ENCODE measurements at places on chromosomes 13 and 19. TPM values are rescaled to one million over a fixed set of nuclear protein-coding genes. Genes with fewer than 3 reads are reported as not detected.

- no peak for DNase-seq
These were observed 506 bp downstream of the KCNRG start for GRCh38 chr13:50015750-50016149.

GRCh38 chr13:102847272-102848234 is 1.7 kb downstream of the ERCC5 start:
- no peak for DNase-seq

The CAPS gene
- total RNA-seq = 6.0 TPM

The CGB3 gene
- not detected for total RNA-seq

DNA sequence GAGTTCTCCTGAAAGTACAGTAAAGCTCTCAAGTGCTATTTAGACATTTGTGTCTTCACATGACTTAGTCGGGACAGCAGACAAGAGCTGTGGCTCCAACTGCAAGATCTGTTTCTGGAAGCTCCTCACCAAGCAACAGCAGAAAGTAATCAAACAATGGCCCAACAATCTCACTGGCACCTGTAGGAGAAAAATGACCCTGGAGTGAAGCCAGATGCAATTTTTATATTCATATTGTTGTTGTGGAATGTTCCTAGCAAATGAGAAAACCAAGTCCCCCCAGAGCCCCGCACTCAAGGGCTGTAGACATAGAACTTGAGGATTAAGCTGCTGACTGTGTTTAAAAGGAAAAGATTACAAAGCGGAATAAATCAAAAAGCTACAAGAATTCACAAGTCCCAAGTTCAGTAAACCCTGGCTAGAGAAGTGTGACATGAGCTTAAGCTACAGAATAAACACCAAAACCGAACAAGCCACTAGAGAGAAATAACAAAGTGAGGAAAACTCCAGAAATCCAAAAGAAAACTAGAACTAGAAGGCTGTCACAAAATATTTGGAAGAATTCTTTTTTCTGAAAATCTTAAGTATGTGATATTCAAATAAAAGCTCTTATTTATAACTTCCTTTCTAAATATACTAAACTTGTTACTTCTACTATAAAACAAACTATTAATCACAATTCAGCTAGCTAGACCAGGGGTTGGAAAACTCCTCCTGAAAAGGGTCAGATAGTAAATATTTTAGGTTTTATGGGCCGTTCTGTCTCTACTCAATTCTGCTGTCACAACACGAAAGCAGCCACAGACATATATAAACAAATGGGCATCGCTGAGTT is 454.5 kb downstream of the SUCLA2 start:
- no peak for DNase-seq

- no peak for DNase-seq
These were observed 27.4 kb upstream of the SPACA7 start for GRCh38 chr13:112348642-112349345.

DNA sequence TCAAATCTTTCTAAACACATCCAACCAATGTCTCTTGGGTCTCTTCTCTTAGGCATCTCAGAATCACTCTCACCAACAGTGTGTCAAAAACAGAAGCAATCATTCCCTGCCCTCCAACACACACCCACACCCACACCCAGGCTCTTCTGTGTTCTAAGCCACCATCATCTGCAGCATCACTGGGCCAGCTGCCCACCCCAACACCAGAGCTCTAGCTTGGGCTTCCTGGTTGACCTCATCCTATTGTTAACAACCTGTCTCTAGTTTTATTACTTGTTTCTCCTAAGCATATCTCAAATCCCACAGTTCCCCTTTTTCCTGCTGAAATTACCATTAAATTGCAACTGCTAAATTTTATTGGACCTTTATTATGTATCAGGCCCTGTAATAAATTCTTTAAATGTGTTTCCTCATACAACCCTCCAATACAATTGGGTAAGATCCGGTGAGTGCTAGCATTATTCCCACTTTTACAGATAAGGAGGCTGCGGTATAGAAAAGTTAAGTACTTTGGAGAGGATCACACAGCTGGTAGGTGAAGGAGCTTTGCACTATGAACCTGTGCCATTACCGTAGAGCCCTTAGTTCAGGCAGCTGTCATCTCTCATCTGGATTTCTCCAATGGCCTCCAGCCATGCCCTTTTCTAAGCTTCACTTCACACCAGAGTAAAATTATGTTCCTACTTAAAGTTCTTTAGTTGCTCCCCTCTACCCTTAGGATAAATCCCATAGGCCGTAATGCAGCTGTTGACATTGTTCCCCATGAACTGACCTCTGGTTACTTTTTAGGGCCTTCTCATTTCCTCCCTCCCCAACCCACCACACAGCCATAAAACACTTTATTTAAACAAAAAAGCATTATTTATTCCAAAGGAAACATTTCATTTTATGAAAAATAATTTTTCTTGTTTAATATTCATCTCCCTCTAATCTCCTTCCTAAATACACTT is 227.7 kb downstream of the B3GLCT start:
- DNase-seq = no peak

DNA sequence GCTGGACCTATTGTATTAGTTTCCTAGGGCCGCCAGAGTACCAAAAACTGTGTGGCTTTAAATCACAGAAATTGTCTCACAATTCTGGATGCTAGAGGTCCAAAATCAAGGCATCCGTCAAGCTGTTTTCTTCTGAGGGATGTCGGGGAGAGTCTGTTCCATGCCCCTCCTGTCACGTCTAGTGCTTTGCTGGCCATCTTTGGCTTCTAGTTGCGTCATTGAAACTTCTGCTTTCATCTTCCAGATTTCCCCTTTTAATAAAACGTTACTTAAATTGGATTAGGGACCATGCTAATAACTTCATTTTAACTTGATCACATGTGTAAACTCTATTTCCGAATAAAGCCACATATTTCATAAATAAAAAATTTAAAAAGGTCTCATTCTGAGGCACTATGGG is 47.5 kb downstream of the TRPM4 start:
- no peak for DNase-seq

The AKAP11 gene
- total RNA-seq = 42.3 TPM

- DNase-seq = no peak
These were observed 82.7 kb upstream of the SLC15A1 start for GRCh38 chr13:98835156-98835555.

The MISP gene
- 0.50 TPM for total RNA-seq

The ATP8A2 gene
- total RNA-seq = 0.25 TPM

DNA sequence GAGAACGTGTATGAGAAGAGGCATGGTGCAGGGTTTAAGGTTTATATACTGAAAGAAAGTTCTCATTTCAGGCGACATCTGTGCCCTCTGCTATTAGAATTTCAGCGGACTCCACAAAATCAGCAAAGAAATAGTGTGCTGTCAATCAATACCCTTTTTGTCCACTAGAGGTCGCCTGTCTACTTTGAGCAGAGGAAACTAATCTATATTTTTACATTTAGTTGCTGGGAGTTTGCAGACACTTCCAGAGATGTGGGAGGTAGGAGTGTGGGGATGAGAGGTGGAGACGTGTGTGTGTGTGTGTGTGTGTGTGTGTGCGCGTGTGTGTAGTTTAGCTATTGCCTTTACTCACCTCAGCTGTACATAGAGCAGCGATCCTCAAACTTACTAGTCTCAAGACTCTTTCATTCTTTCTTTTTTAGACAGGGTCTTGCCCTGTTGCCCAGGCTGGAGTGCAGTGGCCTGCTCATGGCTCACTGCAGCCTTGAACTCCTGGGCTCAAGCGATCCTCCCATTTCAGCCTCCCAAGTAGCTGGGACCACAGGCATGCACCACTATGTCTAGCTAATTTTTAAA is 9.7 kb downstream of the INAFM1 start:
- no peak for DNase-seq

GRCh38 chr13:42800109-42800643 is 18.8 kb downstream of the FAM216B start:
- DNase-seq = no peak

The MISP3 gene
- 1.2 TPM for total RNA-seq

DNA sequence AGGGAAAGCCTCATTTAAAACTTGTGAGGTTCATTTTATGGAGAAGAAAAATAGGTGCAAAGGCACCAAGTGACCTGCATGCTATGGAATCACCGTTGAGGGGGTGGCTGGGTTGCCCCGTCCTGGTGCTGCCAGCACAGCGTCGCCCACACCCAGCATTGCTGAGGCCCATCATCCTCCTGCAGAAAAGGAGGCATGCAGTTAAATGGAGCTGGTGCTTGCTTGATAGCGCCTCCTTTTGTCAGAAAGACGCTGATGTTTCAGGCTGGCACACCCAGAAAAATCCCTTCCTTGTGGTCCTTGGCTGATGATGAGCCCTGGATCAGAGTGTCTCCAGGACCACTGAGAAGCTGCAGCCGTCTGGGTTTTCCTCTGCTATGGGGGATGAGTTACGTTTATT is 36.9 kb downstream of the DHRS12 start:
- DNase-seq = no peak

DNA sequence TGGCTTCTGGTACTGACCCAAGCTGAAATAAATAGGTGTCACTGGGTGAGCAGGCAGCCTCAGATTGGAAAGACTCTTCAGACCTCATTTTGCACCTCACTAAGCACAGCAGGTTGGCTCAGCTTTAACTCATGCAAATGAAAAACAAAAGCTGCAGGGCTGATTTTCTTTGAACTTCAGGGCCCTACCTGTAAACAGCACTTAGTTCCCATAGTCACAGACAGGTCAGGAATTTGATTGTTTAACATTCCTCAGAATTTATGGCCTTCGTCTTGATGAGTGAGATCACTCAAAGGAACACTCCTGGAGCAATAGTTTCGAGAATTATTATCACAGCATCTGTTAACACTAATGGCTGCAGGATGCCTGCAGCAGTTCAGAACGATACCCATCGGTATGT is 718.5 kb downstream of the EFNB2 start:
- DNase-seq = no peak

The CYP2S1 gene
- 2.0 TPM for total RNA-seq

The GFY gene
- not detected for total RNA-seq

Data from activated naive CD4-positive, alpha-beta T cell treated with anti-CD3 and anti-CD28 coated beads, Interleukin-2, amount 50 U/mL, for 72 hours (primary cell).